ENCODE measurements at places on chromosomes 2 and 18.

- no peak for DNase-seq
Observed at GRCh38 chr2:240200230-240201051, 60.0 kb upstream of the OTOS start.

GRCh38 chr2:86344404-86344803 is 7.0 kb upstream of the REEP1 start:
- no peak for DNase-seq

- DNase-seq, result peak; percentile 96
Observed at GRCh38 chr2:214410918-214411554, at the start of gene VWC2L. Gene VWC2L, plus strand, starts transcription at chr2:214411054. Its CDS starts 3,140 bp downstream, at chr2:214414194.

GRCh38 chr2:240561325-240561971 is 1.3 kb downstream of the DUSP28 start:
- no peak for DNase-seq
